ENCODE measurements at places on chromosomes 11 and 22.

GRCh38 chr22:45636683-45637082 lies 35.0 kb upstream of the ATXN10 start:
- DNase-seq = no peak

GRCh38 chr22:19473578-19473977 lies 5.4 kb downstream of the UFD1 start:
- no peak for DNase-seq

DNA sequence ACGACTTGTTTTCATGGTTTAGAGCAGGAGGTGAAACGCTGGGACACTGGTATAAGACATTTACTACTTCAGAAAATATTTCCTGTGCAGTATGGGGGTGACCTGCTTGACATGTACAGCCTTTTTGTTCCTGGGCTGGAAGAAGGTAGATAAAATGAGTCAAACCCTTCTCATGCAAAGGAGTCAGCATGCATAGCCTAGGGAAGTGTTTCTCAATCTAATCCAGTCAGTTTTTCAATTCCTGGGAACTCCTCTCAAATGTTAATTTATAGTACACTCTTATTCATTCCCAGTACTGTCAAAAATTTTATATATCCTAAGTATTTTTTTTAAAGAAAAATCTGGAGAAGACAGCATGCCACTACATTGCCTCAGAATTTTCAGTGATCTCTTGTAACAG lies 154.7 kb upstream of the GUCY1A2 start:
- no peak for DNase-seq

DNA sequence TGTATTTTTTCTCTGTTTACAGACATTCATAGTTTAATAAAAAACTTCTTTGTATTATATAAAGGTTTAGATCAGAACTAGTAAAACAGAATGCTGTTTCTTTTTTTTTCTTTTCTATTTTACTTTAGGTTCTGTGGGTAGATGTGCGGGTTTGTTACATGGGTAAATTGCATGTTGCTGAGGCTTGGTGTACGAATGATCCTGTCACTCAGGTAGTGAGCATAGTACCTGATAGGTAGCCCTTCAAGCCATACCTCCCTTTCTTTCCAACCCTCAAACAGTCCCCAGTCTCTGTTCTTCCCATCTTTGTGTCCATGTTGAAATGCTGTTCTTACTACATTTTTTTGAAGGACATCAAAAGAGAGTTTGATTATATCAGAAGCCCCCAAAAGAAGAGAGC lies 3.2 kb downstream of the ATM start:
- DNase-seq = no peak

DNA sequence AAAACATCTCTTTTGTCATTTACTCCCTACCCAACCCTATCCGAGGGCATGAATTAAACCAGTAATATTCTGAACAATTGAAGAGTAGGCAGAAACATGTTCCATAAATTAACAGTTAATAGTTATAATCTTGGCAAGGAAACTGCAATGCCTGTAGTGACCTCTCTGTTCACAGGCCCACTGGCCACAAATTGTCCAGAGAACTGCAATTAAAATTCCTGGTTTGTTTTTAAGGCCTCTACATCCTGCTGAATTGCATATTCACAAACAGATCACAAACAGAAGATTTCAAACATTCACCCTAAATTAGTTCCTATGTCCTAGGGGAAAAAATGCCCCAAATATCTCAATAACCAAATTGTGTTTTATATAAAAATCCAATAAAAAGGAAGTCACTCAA lies 143.2 kb upstream of the TRPC6 start:
- no peak for DNase-seq

- peak; percentile 57 for DNase-seq
These were observed 34.8 kb upstream of the PRODH start for GRCh38 chr22:18970948-18971315.

DNA sequence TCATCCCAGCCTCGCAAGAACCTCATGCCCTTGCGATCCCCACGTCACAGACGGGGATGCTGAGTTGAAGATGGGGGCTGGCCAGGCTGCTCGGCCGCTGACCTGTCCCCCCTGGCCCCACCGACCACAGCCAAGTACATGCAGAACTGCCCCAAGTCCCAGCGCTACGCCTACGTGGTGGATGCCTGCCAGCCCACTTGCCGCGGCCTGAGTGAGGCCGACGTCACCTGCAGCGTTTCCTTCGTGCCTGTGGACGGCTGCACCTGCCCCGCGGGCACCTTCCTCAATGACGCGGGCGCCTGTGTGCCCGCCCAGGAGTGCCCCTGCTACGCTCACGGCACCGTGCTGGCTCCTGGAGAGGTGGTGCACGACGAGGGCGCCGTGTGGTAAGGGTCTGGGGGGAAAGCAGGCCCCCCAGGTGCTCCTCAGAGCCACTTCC lies 10.0 kb downstream of the MUC5B start:
- DNase-seq = no peak
